Fibroblast of skin of scalp (primary cell): ENCODE measurements at places on chromosomes 7 and 10.

GRCh38 chr7:79420464-79420863, 33.0 kb downstream of the MAGI2 start:
- DNase-seq: peak; percentile 93

- no peak for DNase-seq
Observed at GRCh38 chr7:155901176-155901575, 88.9 kb upstream of the SHH start.

- DNase-seq: no peak
Observed at GRCh38 chr10:5550250-5550545, 25.4 kb downstream of the CALML3 start.

DNA sequence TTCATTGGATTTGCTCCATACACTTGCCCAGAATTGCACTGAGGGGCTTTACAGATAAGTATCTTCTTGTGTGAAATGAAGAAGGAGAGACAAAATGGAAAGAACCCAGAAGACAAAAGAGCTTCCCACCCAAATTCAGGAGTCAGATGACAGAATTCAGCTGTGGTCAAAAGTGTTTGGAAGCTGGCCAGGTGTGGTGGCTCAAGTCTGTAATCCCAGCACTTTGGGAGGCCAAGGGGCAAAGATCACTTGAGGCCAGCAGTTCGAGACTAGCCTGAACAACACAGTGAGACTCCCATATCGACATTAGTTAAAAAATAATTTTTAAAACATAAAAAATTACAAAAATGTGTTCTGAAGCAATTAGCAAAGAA, 27.1 kb downstream of the DUSP5 start:
- DNase-seq: no peak

DNA sequence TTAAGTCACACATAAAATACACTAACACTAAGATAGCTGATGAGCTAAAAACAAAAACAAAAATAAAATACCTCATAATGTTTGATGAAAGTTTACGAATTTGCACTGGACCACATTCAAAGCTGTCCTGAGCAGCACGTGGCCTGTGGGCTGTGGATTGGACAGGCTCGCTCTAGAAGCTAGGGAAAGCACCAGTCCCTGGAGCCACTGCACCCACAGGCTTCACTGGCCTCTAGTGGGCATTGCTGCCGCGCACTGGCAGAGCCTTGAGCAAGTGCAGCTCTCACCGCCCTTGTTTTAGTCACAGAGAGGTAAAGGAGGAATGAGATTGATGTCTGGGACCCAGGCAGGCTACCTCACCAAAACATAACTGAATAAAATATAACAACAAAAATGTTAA, 67.6 kb downstream of the PAX2 start:
- no peak for DNase-seq

GRCh38 chr10:34866848-34867247, 51.8 kb upstream of the PARD3 start:
- peak; percentile 21 for DNase-seq

DNA sequence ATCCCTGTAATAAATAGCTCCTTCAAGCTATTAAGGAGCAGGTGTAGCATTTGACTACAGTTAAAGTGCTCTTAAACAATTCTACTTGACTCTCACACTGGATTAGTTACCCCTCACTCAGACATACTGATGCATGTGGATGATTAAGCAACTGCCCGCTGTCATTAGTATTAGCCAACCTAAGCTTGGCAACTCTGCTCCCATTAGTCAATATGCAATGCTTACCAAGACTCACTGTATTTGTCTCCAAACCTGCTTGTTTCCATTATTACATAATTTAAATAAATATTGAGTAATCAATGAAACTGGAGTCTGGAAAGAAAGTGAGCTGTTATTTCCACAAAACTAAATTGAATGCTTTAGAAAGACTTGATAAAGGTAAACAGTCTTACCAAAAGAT, 144.0 kb upstream of the ASAH2 start:
- DNase-seq: no peak

GRCh38 chr7:81025360-81025759, 106.5 kb upstream of the SEMA3C start:
- no peak for DNase-seq

DNA sequence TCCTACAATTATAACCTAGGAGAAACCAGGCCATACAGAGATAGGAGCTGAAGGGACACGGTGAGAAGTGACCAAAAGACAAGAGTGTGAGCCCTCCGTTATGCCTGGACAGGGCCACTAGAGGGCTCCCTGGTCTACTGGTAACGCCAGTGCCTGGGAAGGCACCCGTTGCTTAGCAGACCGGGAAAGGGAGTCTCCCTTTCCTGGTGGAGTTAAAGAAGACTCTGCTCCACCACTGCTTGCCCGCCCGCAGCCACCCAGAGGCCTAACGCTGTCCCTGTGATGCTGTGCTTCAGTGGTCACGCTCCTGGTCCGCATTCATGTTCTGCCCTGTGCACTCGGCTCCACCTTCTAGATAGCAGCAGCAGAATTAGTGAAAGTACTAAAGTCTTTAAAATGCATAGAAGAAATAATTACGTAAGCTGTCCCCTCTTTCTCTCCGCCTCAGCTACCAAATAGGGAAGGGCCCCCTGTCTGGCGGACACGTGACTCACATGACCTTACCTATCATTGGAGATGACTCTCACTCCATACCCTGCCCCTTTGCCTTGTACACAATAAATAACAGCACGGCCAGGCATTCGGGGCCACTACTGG, 34.8 kb downstream of the GRID2IP start:
- peak; percentile 82 for DNase-seq

DNA sequence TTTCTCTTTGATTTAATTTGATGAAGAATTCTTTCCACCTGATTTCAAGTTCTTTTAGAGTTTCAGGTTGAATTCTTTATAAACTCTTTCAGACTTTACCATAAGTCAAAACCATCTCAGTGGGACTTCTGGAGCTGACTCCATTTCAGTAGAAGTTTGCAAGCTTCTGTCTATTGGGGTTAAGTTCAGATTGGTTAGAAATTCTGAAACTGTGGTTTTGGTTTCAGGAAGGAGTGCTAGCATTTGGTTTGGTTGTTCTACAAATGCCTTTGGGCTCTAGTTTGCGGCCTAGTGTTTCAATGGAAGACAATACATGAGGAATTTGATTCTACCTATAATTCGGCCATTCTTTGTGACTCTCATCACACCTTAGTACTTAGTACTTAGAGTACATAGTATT, 176.8 kb upstream of the RHOBTB1 start:
- DNase-seq: no peak

- no peak for DNase-seq
Observed at GRCh38 chr7:116028787-116029186, 1.8 kb downstream of the TFEC start.
